ENCODE measurements at places on chromosomes 4 and X. TPM values are rescaled to one million over a fixed set of nuclear protein-coding genes. Genes with fewer than 3 reads are reported as not detected.

The SMAD1 gene
- total RNA-seq = 19.3 TPM

The KCND1 gene
- 9.7 TPM for total RNA-seq

The SPIN2A gene
- total RNA-seq = 1.6 TPM

GRCh38 chrX:41720125-41720779 is 3.7 kb upstream of the GPR82 start:
- DNase-seq = no peak

- no peak for DNase-seq
Measured at GRCh38 chr4:139828966-139829664, 163.5 kb downstream of the MGST2 start.

GRCh38 chr4:55018521-55018920 is 106.9 kb downstream of the KDR start:
- DNase-seq = no peak

GRCh38 chr4:67556436-67556835 is 2.1 kb upstream of the STAP1 start:
- DNase-seq = no peak

GRCh38 chr4:164012396-164013027 is 518.0 kb downstream of the TMA16 start:
- peak; percentile 39 for DNase-seq

DNA sequence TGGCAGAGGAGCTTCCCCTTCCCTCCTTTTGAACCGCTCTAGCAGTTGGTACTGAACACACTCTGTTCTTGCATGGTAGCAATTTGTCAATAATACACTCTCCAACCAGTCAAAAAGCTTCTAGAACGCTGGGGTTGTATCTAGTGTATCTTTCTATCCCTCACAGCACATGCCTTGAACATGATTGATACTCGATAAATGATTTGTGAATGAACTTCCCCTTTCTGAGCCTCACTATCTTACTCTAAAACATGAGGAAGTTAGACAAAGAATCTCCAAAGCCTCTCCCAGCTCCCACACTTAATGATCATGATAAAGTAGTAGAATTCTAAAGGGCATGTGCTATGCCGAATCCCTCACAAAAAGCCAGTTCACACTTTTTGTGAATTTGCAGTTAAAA is 64.4 kb downstream of the DLG3 start:
- no peak for DNase-seq

DNA sequence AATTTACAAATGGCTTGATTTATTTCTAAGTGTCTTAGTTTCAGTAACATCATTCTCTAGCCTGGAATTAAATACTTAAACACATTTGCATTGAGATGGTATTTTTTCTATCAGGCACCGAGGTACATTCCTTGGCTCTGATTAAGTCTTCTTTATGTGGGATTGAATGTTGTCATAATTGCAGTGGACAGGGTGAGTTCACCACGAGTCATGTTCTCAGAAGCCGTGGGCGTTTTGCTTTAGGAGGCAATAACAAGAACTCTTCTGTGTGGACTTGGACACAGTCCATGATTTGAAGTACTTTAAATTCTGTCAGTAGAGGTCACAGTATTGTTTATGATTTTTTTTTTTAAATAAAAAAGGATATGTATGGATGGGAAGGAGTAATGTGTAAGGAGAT is 57.1 kb upstream of the EFHC2 start:
- DNase-seq = no peak

DNA sequence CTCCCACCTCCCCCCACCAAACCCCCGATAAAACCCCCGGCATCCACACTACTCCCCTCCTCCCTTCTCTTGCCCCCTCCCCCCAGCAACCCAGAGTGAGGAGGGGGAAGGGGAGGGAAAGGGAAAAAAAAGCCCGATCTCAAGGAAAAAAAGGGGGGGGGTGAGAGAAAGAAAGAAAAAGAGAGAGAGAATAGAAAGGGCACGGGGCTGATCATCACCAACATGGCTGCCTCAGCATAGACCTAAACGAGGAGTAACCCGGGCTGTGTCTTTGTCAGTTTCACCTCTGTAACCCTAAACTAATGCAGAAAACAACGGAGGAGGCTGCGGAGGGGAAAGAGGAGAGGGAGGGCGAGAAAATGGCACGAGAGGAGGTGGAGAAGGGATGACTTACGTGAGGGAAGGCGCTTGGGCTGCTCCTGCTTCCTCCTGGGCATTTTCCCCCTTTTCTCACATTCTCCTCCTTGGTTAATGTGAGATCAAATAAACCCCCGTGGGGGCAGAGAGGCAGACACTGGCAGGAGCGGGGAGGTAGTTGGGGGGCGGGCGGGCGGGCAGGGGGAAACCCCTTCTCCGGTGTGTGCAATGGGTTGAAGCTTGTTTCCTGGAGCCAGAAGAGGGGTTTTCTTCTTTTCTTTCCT is 532 bp downstream of the ZNF827 start:
- no peak for DNase-seq

GRCh38 chr4:10684631-10685030 is at the start of gene CLNK:
CLNK (minus strand) TSS chr4:10684768; CDS start chr4:10667869, 16,899 bp downstream.
- no peak for DNase-seq

DNA sequence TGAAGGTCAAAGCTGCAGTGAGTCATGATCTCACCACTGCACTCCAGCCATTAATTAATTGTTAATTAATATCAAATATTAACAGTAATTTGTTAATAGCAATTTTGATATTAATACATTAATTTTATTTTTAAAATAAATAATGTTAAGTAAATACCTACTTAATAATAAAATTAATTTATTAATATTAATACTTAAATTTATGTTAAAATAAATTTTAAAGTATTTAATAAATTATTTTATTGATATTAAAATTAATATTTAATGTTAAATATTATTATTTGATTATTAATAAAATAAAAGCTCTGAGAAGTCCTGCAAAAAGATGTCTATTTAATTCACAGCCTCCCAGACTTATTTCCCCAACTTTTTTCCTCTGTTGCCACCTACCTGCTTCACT is 25.1 kb upstream of the TRIM2 start:
- no peak for DNase-seq
